ENCODE measurements at places on chromosomes 3 and 15.
A peak's percentile ranks its signal among the peaks of the same experiment; 100 is the strongest.

- no peak for DNase-seq
Observed at GRCh38 chr15:93196135-93196670, 107.2 kb upstream of the RGMA start.

DNA sequence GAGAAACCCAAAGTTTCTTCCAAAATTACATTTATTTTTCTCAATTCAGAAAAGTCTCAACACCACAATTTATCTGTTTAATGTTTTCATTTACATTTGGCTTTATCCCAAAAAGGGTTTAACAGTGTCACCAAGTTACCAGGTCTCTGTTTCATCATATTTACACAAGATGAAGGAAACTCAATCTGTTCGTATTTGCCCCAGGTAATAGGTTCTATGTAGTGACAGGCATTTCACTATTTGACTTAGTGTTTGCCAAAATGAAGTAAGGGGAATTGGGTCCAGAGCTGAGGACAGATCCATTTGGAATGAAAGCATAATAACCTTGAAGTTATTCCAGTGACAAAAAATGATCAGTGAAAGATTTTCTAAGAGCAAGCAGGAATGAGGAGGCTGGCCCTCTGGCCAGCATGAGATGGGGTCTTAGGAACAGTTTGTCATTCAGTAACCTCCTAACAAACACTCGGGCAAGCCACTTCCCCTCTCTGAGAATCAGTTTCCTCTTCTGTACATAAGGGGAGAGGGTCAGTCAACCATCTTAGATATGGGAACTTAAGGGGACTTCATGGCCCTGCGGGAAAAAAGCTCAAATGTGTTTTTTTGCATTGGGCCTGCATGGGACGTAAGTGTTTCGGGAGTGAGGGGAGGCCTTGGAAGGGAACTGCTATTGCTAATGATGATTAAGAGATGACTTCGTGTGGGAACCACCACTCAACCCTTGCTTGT, 31.8 kb downstream of the UMPS start:
- DNase-seq, result no peak

- peak; percentile 58 for DNase-seq
Observed at GRCh38 chr15:62066663-62067447, at the start of gene C2CD4A. Gene C2CD4A, plus strand, starts transcription at chr15:62066977. Its CDS starts 637 bp downstream, at chr15:62067614.

DNA sequence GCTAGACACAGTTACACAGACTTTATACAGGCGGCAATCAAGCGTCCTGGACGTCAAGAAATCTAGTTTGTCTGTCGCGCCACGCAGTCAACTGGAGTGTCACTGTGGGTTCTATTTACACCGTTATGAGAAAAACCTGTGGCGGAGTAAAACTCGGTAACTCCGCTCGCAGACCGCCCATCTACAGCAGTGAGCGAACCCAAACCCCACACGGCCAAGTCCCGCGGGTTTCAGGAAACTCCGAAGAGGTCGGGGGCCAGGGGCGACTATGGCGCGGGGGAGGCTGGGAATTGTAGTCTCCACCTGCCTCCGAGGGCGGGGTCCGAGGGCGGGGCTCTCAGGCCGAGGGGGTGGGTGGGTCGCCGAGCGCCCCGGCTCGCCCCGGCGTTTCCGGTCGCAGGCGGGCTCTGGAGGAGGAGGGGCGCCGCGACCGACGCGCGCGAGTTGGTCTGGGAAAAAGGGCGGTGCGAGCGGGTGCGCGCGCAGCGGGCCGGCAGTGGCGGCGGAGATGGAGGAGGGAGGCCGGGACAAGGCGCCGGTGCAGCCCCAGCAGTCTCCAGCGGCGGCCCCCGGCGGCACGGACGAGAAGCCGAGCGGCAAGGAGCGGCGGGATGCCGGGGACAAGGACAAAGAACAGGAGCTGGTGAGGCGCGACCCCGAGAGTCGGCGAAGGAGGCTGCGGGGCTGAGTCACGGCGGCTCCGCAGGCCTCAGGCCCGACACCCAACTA, at the start of gene PSMD2:
Gene PSMD2 (plus strand): TSS at position 483 of the 729 bp plus-strand sequence. CDS start 26 bp downstream, at position 509.
- DNase-seq, result peak; percentile 97

DNA sequence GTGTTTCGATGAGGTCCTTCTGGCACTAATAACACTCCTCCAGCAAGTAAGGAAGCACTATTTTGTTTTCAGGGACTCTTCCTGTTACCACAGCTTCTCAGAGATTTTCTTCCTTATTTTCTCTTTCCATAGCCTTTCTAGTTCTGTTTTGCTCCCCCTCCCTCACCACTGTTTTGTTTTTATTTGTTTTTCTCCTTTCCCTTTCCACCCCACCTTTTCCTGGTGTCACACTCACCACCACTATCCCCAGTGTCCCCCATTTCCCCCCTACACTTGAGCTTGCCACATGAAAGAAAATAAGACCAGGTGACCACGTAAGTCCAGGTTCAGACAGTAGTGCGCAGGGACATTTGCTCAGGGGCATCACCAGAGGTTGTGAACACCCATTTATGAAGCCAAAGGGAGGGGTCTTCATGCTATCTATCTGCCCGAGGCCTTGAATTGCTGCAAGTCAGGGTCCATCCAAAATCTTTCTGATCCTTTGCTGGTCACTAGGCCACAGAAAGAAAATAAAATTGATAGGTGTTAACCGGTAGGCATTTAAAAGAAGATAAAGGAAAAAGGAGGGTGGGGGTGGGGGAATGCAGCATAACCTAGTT, 1.4 kb upstream of the RFTN1 start:
- no peak for DNase-seq

DNA sequence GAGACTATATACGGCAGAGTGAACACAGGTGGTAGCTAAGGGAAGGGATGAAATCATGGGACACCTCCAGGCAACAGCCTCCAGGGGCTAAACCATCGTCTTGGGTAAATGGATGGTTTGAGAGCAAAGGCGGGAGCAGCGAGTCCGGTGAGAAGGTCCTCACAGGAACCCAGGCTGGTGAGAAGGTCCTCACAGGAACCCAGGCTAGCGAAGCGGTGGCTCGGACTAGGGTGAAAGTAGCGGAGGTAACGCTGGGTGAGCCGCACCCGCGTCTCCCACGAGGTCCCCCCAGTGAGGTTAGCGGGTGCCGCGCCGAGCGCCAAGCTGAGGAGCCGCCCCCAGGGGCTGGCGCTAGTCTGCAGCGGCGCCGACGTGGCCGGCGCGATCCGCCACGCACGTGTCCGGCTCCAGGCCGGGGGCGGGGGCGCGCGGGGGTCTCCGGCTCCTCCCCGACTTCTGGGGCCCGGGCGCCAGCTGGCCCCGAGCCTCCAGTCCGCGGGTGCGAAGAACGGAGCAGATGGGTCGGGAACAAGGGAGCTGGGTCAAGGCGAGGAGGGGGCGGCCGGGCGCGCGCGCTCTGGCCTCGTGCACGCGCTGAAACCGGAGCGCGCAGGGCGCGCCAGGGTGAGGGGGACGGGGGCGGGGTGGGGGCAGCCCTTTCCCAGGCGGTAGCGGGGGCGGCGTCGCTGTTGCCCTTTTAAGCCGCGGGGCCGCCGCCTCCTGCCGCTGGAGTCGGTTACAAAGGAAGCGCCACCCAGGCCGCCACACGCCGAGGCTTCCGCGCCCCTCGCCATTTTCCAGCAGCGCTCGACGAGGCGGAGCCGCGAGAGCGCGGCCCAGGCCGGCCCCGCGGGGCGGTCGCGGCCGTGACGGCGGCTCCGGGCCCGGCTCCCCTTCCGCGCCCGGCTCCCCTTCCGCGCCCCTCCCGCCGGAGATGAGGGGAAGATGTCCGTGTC, at the start of gene UBE2Q2:
Gene UBE2Q2 (plus strand): TSS at position 726 of the 956 bp plus-strand sequence. CDS start 220 bp downstream, at position 946.
- peak; percentile 83 for DNase-seq

GRCh38 chr3:184635126-184635525, 73.5 kb downstream of the EPHB3 start:
- no peak for DNase-seq

DNA sequence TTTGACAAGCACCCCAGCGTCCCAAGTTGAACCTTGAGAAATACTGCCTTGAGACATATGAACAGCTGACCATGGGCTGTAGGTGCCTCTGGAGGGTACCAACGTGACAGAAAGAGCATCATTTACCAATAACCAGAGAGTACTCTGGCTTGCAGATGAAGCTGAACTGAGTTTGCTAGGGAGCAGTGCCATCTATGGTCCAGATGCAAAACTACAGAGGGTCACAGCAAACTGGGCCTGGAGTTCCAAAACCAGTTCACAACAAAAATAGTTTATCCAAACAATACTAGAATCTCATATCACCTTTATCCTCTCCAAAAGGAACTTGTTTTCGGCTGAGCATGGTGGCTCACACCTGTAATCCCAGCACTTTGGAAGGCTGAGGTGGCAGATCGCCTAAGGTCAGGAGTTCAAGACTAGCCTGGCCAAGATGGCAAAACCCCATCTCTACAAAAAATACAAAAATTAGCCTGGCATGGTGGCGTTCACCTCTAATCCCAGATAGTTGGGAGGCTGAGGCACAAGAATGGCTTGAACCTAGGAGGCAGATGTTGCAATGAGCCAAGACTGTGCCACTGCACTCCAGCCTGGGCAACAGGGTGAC, 69.3 kb downstream of the CHAC1 start:
- peak; percentile 76 for DNase-seq

DNA sequence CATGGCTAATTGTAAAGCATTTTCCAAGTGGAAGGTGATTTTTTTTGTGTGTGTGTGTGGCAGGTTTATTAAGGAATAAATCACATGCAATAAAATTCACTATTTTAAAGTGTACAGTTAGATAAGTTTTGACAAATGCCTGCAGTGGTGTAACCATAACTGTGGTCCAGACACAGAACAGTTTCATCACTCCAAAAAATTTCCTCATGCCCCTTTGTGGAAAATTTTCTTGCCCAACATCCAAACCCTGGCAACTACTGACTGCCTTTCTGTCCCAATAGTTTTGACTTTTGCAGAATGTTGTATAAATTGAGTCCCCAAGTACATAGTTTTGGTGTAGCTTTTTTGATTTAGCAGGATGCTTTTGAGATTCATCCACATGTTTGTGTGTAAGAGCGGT, 135.1 kb upstream of the KLHL25 start:
- DNase-seq, result no peak

- no peak for DNase-seq
Observed at GRCh38 chr3:101036676-101037075, 43.5 kb upstream of the ABI3BP start.

DNA sequence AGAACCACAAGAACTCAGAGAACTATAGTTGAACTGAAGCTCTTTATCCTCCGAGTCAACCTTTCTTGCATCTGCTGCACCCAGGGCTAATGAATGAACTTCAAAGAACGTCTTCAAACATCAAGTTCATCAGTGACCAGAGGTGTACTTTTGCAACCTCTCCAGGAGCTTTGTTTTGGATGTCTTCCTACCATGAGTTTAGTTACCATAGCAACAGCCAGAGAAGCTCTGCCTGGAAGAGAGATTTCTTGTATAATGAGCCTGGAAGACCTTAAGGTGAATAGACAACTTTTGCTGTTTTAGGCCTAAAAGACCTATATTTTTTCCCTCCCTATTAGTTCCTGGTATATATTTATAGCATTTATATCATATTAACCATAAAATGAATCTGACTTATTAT, 9.1 kb downstream of the ACTC1 start:
- DNase-seq, result no peak

- no peak for DNase-seq
Observed at GRCh38 chr3:155393316-155393715, 99.8 kb upstream of the STRIT1 start.

- DNase-seq, result no peak
Observed at GRCh38 chr15:81914734-81915256, 131.0 kb downstream of the MEX3B start.

- DNase-seq, result peak; percentile 18
Observed at GRCh38 chr3:47901280-47901833, 98.4 kb downstream of the DHX30 start.

GRCh38 chr3:188956839-188957489, 214.8 kb upstream of the TPRG1 start:
- DNase-seq, result peak; percentile 68

- DNase-seq, result no peak
Observed at GRCh38 chr15:29871401-29871800, 49.1 kb upstream of the TJP1 start.

DNA sequence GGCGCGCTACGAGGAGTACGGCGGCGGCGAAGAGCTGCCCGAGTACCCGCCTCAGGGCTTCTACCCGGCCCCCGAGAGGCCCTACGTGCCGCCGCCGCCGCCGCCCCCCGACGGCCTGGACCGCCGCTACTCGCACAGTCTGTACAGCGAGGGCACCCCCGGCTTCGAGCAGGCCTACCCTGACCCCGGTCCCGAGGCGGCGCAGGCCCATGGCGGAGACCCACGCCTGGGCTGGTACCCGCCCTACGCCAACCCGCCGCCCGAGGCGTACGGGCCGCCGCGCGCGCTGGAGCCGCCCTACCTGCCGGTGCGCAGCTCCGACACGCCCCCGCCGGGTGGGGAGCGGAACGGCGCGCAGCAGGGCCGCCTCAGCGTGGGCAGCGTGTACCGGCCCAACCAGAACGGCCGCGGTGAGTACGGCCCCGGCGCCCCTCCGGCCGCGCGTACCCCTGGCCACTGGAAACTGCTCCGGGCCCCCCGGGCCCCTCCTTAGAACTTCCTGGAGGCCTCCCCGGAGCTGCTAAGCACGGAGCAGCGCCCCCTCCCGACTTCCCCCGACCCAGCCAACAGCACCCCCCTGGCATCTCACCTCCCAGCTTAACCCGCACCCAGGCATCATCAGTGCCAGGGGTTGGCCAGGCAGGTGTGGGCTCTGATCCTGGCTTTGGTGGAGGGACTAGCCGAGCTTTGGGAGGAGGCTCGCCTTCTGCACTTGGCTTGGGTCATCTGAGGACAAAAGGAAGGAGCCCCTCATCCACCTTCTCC, 1.4 kb downstream of the LOXL1 start:
- peak; percentile 54 for DNase-seq

DNA sequence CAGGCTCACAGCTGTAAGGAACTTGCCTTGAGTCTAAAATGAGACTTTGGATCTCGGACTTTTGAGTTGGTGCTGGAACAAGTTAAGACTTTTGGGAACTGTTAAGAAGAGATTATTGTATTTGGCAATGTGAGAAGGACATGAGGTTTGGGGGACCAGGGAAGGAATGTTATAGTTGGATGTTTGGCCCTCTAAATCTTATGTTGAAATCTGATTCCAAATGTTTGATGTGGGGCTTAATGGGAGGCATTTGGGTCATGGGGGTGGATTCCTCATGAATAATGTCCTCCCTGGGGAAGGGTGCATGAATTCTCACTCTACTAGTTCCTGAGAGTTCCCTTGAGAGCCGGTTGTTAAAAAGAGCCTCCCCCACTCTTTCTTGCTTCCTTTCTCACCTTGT, 18.5 kb upstream of the CHCHD6 start:
- peak; percentile 9 for DNase-seq

- peak; percentile 64 for DNase-seq
Observed at GRCh38 chr3:130905551-130905950, 11.7 kb downstream of the ATP2C1 start.

DNA sequence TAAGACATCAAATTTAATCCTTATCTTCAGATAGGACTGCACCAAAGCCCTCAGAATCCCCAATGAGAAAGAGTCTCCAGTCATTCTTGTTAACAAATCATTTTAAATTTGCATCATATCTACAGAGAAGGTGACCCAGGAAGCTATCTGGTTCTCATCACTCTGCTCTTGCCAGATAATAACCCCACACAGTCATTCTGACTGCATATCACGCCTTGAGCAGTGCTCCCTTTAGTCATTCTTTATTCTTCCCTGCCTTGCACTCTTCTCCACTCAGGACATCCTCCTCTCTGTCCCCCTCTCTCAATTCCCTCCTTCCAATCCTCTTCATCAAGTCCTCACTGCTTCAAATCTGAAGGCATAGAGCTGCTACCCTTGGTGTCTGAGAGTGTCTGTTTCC, 83.7 kb upstream of the COL6A6 start:
- no peak for DNase-seq

Measured in EH (cell line).